Pancreas (tissue), 10 donors: ENCODE measurements at places on chromosomes 4 and X. TPM values are rescaled to one million over a fixed set of nuclear protein-coding genes. Genes with fewer than 3 reads are reported as not detected.

Gene CTPS2
- 9.2 TPM for total RNA-seq

Gene L1CAM
- 0.97 TPM for total RNA-seq

Gene IL2RG
- 4.4 TPM for total RNA-seq

- no peak overlapping the region for H3K27ac ChIP-seq
- no peak for DNase-seq
- H3K36me3 ChIP-seq = no peaks in the 10 kb centered on the region
- no peaks in the 10 kb centered on the region for H3K27me3 ChIP-seq
- H3K4me1 ChIP-seq = no peaks in the 10 kb centered on the region
- H3K4me3 ChIP-seq = no peak overlapping the region
These were observed 82.5 kb upstream of the AFF2 start for GRCh38 chrX:148417934-148418333.

- H3K4me1 ChIP-seq = peaks cover 12% of the 10 kb centered on the region
- no peak overlapping the region for H3K4me3 ChIP-seq
- H3K27me3 ChIP-seq = peaks cover 3% of the 10 kb centered on the region
- DNase-seq = no peak
These were observed 192.9 kb upstream of the GALNT7 start for GRCh38 chr4:172975651-172976229.
